ENCODE measurements at places on chromosomes 1 and 21.

DNA sequence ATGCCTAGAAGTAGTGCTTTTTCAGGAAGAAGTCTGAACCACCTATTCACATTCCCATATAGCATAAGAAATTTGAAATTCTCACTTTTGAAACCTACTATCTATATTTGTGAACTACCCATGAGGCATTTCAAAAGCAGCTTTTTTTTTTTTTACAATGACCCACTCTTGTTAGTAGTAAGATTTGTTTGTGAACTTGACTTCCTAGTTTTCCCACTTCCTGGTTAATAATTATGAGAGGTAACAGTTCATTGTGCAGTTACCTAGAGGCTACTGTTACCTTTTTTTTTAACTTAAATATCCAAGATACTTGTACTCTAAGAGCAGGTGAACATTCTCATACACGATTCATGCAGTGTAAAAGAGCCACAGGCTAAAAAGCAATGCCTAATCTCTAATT, 371.7 kb upstream of the ADGRL2 start:
- DNase-seq = no peak

DNA sequence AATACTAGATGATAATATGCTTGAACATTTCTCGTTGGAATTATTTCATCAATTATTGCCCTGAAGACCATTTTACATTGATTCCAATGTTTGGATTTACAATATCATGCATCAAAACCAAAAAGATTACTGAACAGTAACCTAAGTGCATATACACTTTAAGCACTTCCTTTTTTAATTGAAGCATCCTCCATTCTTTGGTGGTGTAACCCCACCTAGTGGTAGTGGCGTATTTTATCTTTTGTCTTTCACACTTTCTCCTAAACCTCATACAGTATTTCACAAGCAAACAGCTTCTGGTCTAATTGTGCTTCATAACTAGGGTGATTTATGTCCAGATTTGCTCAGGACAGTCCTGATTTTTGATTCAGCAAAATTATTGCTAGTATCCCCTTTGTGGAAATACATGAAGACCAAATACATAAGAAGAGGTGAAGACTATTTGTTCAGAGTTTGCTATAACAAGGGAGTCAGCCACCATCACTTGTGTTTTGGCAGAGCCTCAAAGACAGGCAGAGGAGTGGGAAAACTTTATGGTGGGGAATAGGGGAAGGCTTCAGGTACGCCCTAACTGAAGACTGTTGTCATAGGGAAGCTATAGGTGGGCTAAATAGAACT, 3.4 kb upstream of the NVL start:
- DNase-seq = peak; percentile 88

GRCh38 chr1:169701261-169702005, 10.0 kb downstream of the SELL start:
- DNase-seq = no peak

- DNase-seq = no peak
Measured at GRCh38 chr1:197904126-197904787, 1.8 kb downstream of the C1orf53 start.

- peak; percentile 43 for DNase-seq
Measured at GRCh38 chr1:53572065-53572814, 113.0 kb downstream of the DMRTB1 start.

DNA sequence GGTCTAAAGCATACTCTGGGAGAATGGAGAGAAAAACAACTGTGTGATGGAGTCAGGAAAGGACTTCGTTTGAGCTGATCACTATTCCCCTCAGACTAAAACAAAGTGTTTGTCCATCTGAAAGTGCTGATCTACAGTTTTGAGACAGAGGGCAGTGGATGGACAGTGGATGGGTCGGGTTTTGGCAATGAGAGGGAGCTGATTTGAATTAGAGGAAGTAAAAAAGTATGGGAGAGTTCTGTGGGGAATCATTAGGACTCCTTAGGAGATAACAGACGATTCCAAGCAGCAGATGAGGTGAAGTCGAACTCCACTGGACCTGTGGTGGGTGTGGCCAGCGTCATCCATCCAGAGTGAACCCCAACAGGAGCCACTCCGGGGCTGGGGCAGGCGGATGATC, 62.3 kb downstream of the PTGS2 start:
- DNase-seq = no peak

DNA sequence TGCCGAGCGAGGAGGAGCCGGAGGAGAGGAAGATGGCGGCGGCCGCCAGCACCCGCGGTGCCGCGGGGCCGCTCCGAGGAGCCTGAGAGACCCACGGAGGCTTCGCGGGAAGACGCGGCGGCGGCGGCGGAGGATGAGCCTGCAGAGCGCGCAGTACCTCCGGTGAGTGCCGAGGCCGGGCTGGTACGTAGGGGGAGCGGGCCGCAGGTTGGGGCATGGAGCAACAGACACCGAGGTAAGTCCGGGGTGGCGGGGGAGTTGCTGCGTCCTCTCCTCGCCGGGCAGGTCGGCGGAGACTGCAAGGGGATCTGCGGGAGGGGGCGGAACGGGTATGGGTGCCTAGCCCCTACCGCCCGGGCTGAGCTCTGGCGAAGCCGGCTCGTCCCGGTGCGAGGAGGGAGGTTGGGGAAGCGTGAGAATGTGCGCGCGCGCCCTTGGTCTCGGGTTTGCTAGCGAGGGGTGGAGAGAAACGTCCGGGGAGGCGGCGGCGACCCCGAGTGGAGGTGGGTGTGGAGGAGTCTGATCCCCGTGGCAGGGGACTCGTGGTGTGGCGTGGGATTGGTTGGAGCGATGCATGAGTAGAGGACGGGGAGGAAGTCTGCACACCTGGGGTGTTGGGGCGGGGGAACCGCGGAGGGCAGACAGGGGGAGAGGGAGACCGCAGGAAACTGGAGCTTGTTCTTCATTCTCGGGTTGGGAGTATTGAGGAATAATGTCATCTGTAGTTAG, at the start of gene SMG7:
SMG7 (plus strand) TSS at position 12 of the 729 bp plus-strand sequence; CDS start at position 134, 122 bp downstream.
- peak; percentile 51 for DNase-seq

- DNase-seq = no peak
Measured at GRCh38 chr1:2987773-2988172, 33.5 kb upstream of the ACTRT2 start.

DNA sequence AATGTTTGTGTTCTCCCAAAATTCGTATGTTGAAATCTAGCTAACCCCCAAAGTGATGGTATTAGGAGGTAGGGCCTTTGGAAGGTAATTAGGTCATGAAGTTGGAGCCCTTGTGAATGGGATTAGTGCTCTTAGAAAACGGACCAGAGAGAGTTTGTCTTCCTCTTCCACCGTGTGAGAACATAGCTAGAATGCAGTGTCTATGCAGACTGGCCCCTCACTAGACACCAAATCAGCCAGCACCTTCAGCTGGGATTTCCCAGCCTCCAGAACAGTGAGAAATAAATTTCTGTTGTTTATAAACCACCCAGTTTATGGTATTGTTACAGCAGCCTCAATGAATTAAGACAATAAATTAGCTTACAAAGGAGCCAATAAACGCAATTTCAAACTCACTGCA, 58.0 kb downstream of the KIAA0319L start:
- no peak for DNase-seq

DNA sequence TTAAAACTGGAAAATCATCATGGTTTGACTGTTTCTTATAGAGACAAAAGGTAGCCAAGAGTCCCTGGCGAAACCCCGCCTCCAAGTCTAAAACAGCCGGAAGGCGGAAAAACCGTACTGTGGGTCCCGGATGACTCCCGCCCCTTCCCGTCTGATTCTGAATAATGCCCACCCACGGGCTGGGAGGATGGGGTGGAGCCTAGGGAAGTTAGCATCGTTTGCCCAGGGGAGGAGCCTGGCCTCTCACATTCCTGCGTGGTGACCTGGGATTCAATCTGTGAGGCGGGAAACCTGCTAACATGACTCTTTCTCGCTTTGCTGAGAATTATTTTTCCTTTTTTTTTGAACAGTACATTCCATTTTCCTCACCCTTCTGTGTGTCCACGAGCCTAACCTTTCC, 124.9 kb downstream of the KCNK1 start:
- DNase-seq = no peak

DNA sequence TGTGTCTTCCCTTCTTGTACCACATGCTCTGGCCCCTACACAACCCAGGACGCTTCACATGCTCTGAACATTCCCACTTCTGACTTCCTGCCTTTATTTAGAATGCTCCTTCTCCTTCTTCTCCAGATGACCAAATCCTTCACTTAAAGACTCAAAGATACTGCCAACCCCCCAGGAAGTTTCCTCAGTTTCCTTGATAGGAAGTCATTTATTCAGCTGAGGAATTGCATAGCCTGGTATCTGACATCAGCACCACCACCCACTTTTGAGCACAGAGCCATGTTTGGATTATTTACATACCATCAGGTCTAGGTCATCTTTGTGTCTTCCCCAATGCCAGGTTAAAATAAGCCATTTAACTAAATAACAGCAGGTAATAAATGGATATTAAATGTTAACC, 42.4 kb downstream of the GFI1 start:
- no peak for DNase-seq

GRCh38 chr1:167658574-167659328, 28.7 kb downstream of the RCSD1 start:
- no peak for DNase-seq

- no peak for DNase-seq
Measured at GRCh38 chr1:8682573-8682972, 134.9 kb downstream of the RERE start.

GRCh38 chr1:211352985-211353515, 26.4 kb downstream of the TRAF5 start:
- DNase-seq = peak; percentile 75

- DNase-seq = no peak
Measured at GRCh38 chr1:218796773-218797172, 376.9 kb upstream of the LYPLAL1 start.

- no peak for DNase-seq
Measured at GRCh38 chr1:235858766-235859165, 7.9 kb downstream of the LYST start.

DNA sequence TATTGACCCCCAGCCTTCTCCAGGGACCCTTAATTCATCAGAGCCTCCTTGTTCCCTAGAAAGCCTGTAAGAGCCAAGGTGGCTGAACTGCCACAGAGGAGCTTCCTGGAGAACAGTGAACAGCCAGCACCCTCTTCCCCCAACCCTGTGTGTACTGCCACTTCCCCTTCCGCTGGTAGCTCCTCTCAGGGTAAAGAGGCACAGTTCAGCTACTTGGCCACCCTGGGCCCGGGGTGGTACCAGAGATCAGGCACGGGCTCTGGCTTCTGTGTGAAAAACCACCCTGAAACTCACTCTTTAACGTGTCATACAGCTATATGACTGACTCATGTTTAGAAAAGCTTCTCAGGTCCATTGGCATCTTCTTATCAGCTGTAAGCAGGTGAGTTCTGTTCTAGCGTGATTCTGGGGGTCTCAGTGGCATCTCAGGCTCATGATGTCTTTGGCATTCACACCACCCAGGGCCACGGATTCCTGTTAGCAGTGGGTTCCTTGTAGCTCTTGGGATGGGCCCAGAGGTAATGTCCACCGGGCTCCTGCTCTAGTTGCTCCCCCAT, 22.4 kb downstream of the ARMH1 start:
- DNase-seq = peak; percentile 56

DNA sequence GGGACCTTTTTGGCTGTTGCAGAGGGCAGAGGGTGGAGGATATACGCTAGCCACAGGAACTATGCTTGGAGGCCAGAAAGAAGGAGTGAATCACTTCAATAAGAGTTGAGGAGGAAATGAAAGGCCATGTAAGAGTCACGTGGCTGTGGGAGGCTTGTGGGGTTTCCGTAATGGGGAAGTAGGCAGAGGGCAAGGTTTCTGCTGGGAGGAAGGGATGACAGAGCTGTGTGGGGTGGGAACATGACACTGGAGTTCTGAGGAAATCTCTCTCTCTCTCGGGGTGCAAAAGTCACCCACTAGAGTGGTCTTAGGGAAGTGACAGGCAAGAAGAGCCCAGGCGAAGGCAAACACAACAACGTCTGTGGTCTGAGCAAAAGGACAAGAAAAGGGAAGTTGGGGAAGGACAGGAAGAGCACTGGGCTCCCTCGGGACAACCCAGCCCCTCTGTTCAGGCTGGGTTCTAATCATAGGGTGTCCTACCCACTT, 3.9 kb upstream of the CD1C start:
- DNase-seq = peak; percentile 60

DNA sequence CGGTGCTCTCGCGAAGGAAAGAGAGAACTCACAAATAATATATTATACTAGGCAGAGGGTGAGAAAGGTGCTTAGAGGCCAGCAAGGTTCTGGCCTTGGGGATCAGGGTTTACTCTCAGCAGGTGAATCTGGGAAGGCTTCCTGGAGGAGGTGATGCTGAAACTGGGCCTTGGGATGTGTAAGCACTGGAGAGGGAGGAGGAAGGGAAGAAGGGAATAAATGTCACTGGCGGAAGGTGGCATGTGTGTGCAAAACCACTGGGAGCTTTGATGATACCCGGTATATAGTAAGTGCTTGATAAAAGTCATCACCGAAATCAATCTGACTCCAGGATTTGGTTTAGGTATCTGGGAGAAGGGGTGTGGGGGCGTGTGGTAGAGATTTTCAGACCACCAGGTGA, 24.4 kb downstream of the SPSB1 start:
- no peak for DNase-seq

- DNase-seq = no peak
Measured at GRCh38 chr1:94678202-94678848, 136.8 kb upstream of the F3 start.

DNA sequence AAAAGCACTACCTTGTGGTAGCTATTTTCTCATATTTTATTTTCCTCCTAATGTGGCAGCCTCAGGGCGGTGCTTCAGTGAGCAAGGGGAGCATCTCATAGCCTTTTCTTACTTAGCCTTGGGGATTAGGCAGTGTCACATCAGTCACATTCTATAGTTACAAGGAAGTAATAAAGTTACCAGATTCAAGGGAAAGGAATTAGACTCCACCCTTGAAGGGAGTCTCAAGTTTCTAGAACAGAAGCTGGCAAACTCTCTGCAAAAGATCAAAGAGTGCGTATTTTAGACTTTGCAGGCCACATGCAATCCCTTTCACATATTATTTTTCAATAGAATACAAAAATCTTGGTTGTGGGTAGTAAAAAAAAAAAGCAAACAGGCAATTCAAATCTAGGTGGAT, 350.4 kb downstream of the AMY1C start:
- no peak for DNase-seq

- no peak for DNase-seq
Measured at GRCh38 chr1:81915937-81916336, 115.2 kb downstream of the ADGRL2 start.

DNA sequence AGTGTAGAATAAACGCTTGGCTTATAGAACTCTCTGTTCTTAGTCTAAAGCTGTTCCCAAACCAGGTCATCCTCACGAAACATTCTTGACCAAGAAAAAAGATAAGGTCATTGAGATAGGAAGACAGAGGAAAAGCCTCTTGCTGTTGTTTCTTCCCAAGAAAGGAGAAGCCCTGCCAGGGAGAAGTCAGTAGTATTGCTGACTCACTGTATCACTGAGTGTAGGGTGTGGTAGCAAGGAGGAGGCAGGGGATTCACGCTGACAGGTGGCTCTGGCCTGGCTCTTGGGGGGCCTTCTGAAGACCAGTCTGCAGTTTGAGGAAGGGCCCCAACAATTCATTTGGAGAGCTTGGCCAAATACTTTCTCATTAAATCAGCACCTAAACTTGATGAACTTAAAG, 97.8 kb downstream of the CD247 start:
- DNase-seq = peak; percentile 24

- no peak for DNase-seq
Measured at GRCh38 chr1:5734414-5734813, 257.8 kb downstream of the NPHP4 start.

- DNase-seq = no peak
Measured at GRCh38 chr1:64683419-64683818, 61.5 kb upstream of the RAVER2 start.
